ENCODE measurements at places on chromosomes 3 and 15.

DNA sequence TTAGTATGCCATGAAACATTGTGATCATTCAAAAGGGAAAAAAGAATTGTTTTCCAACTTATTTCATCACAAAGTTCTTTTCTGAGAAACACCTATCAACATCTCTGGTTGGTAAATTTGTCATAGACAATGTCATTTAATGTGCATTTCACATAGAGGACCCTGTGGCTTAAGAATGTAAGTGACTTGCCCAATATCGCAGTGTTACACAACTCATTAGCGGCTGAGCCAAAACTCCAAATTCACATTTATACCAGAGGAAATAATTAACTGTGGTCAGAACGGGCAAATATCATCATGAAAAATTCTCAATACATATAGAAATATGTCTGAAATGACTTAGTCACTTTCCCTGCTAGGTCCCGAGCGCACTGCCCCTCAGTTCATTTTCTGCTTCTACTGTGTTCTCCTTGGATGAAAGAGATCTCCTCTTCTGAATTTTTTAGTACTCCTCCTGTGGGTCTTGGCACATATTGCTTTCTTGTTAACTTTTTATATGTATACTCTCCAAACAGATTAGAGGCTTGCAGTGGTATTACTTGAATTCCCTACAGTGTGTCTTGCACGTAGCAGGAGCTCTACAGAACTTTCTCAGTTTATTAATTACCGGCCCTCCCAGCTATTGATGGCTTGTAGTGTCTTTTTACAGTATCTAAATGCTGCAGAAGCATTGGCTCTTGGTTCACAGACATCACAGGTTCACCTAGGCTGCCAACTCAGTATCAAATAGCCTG lies 33.1 kb downstream of the PTX3 start:
- DNase-seq, result no peak

DNA sequence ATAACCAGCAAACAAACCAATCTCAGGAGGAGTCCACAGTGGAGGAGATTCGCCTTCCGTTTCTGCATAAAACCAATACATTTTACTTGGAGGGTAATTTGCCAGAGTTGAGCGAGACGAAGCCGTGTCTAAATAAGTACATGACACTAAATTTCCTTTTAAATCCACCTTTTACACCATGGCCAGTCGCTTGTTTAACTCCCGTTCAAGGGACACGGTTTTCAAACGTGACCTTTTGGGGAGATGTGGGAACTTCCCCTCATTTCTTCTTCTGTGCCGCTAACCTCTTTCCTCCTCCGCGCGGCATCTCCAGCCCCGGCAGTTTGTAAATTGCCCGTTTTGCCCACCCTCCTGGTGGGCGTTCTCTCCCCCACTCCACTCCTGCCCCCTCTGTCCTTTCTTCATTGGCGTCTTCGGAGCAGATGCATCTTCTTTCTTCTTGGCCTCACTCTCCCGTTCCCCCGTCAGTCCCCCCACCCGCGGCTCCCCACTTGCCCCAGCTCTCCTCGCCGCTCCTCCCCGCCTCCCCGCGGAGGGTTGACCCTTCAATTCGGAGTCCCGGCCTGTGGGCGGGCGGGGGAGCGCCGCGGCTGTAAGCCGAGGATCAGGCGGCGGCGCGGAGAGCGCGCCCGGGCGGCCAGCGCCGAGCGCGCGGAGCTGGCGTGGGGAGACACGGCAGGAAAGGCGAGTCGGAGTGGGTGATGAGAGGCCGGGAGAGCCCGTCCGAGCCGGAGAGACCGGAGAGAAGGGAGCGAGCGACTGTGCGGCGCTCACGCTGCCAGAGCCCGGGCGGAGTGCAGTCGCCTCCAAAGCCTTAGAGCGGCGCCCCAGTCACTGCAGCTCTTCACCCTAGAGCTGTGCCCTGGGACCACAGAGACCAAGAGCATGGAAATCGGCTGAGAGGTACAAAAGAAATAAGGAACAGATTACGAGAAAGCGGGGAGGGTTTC lies at the start of gene NLGN1:
TSS of gene NLGN1 (plus strand) at position 584 of the 950 bp plus-strand sequence.
- DNase-seq, result peak; percentile 11

- DNase-seq, result no peak
These were observed 387.0 kb upstream of the CBLB start for GRCh38 chr3:106255870-106256248.

GRCh38 chr3:71300951-71301393 lies 282.6 kb downstream of the FOXP1 start:
- DNase-seq, result no peak

DNA sequence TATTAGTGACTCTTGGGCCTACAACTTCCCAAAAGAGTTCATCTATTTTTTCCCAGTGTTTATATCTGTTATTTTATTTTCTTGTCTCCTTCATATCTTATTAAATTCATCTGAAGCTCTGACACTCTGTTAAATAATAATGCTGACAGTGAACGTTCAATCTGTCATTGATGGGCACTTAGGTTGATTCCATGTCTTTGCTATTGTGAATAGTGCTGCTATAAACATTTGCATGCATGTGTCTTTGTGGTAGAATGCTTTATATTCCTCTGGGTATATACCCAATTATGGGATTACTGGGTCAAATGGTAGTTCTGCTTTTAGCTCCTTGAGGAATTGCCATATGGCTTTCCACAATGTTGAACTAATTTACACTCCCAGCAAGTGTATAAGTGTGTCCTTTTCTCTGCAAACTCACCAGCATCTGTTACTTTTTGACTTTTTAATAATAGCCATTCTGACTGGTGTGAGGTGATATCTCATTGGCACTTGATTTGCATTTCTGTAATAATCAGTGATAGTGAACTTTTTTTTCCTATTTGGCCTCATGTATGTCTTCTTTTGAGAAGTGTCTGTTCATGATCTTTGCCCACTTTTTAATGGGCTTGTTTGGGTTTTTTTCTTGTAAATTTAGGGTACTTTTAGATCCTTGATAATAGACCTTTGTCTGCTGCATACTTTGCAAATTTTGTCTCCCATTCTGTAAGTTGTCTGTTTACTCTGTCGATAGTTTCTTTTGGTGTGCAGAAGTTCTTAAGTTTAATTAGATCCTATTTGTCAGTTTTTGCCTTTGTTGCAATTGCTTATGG lies 122.5 kb downstream of the LEKR1 start:
- DNase-seq, result no peak

GRCh38 chr3:143658861-143659260 lies 189.4 kb downstream of the SLC9A9 start:
- no peak for DNase-seq

- no peak for DNase-seq
These were observed 7.3 kb upstream of the ZBTB38 start for GRCh38 chr3:141360888-141361598.

- DNase-seq, result no peak
These were observed 68.6 kb upstream of the FAM174B start for GRCh38 chr15:92724144-92724543.

DNA sequence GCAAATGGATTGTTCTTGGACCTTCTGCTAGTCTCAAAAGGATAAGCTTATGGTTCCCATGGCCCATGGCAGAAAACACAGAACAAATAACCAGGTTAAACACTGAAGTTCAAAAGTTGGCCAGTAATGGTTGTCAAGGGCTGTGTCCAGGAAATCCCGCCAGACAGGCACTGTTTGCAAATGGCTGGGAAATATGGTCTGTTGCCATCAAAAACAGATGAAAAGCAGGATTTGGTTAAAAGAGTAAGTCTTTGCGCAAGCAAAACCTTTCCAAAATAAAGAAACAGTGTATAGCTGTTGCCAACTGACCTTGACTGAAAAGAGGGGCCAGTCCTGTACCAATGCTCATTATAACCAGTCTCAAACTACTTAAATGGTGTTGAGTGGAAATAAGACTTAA lies 58.6 kb downstream of the WWTR1 start:
- no peak for DNase-seq

DNA sequence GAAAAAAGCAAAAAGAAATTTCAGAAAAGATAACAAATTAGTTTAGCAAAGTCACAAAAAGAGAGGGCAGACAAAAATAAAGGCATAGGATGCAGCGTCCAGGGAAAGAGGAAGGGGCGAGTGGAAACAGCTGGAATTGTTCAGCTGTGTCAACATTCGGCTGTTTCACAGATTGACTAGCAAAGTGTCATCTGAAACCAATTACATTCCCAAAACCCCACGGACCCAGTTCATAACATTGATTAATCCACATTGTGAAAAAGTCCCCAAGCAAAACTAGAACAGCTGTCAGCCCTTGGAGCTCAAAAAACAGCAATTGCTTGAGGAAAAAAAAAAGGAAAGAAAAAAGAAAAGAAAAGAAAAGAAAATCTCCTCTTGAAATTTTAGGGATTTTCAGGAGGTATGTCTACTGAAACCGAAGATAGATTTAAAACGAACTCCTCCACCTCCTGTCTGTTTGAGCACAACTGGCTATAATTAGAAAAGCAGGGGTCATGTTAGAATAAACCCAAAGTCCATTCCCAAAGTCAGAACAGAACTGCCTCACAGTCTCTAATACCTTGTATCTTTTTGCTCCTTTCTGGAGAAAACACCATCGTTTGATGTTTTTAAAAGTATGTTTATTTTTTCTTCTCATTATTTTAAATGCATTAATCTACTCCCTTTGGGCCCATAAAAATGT lies 159.6 kb downstream of the RORA start:
- DNase-seq, result no peak

- DNase-seq, result no peak
These were observed 88.4 kb downstream of the APBA2 start for GRCh38 chr15:28974142-28974541.

DNA sequence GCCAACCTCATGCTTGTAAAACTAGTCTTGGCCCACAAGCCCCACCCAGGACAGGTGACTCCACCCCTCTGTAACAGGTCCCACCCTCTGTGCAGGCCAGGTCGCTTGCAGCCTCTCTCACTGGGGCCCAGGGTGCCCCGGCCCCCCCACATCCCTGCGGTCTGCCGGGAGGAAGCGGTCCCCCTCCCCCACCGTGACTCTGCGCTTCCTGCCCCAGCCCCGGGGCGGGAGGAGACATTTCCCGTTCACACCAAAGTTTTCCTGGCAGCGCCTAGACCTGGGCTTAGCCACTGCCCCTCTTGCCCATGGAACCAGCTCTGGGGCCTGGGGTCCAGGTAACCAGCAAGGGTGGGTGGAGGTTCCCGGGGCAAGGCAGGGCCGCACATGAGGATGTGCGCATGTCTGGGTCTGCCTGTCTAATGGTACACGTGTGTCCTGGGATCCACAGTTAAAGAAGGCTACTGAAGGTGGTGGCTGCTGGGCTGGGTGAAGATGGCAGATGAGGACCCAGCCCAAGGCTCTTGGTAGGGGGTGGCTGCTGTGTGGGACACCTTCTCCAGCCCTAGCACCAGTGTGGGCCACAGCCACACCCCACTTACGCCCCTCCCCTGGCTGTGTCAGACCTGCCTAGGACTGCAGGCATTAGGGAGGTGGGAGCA lies 8.4 kb downstream of the NBEAL2 start:
- DNase-seq, result no peak

DNA sequence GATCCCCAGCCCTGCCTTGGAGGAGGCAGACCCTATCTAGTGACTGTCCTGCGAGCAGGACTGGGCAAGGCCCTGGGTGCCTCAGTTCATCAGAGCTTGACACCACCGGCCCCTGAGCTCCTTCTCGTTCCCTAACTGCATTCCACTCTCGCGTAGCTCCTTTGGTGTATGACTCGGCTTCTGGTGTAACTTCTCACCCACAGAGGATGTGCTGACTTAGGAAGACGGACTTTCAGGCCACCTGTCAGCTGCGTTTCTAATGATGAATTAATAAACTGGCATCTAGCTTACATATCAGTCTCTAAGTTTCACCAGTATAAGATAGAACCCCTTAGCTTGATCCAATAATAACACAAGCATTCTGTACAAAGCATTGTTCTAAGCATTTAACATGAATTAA lies 17.5 kb downstream of the ABCF3 start:
- DNase-seq, result no peak
